DMS153 (cell line): ENCODE measurements at places on chromosomes 3 and 15.

- no peak for DNase-seq
Measured at GRCh38 chr15:98155356-98155755, 194.9 kb downstream of the ARRDC4 start.

GRCh38 chr15:99172171-99172570 lies 67.3 kb downstream of the SYNM start:
- no peak for DNase-seq

DNA sequence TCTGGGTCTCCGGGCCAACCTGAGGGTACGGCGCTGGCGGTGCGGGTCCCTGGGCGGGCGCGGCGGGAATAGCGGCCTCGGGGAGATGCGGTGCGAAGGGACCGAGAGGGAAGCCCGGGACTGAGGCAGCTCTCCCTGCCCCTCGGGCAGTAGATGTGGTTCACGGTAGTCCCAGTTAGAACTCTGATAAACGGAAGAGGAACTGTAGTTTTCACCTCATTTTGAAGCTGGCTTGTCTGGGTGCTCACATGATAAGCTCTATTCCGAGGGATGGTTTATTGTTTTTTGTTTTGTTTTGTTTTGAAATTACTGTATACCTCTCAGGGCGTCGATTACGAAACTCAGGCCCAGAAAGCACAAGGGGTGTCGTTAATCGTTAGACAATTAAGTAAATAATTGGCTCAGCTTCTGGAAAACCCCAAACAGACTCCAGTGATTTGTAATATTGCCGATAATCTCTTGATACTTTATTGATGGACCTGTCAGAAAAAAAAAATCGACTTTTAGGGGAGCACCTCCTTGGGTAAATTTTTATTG lies 413 bp downstream of the NUSAP1 start:
- DNase-seq: no peak

GRCh38 chr3:9117220-9117619 lies 132.2 kb downstream of the SRGAP3 start:
- no peak for DNase-seq

GRCh38 chr3:22659651-22660475 lies 543.3 kb upstream of the UBE2E2 start:
- no peak for DNase-seq

GRCh38 chr15:96595951-96596350 lies 265.5 kb downstream of the NR2F2 start:
- no peak for DNase-seq

- DNase-seq: no peak
Measured at GRCh38 chr3:112046599-112046998, 12.1 kb downstream of the TMPRSS7 start.

- peak; percentile 72 for DNase-seq
Measured at GRCh38 chr3:76735152-76735551, 304.7 kb upstream of the ROBO2 start.

GRCh38 chr3:12501360-12502020 lies 17.2 kb downstream of the TSEN2 start:
- no peak for DNase-seq

- DNase-seq: no peak
Measured at GRCh38 chr3:70360979-70361760, 48.7 kb upstream of the MDFIC2 start.

DNA sequence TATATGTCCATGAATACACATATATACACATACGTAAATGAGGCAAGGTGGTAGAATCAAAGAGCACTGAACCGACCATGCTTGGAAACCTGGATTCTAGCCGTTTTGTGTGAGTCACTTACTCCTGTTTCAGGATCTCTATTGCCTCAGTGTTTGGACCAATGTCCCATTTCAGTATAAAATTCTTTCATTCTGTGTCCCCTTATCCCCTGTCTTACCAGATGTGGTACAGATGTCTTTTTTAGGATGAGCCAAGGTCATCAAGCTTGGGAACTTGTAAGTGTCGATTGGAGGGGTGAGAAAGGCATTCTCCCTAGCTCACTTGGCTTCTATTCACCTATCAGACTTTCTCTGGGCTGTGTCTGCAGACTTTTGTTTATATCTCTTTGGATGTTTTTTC lies 139.9 kb upstream of the CHL1 start:
- no peak for DNase-seq

DNA sequence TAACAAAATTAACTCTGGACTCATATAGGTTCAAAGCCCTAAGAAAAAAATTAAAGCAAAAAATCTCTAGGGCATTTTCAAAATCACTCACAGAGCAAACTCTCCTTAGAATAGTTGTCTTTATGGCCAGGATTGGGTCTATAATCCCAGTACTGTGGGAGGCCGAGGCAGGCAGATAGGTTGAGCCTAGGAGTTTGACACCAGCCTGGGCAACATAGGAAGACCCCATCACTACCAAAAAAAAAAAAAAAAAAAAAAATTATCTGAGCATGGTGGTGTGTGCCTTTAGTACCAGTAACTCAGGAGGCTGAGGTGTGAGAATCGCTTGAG lies 378.1 kb upstream of the TGFBR2 start:
- no peak for DNase-seq

DNA sequence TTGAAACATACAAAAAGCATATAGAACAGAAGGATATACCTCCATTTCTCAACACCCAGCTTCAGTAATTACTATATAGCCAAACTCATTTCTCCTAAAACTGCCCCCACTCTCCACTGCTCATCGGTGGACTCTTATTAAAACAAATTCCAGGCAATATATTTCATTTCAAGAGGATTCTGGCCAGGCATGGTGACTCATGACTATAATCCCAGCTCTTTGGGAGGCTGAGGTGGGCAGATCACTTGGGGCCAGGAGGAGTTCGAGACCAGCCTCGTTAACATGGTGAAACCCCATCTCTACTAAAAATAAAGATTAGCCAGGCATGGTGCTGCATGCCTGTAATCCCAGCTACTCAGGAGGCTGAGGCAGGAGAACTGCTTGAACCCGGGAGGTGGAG lies 40.9 kb downstream of the SNX4 start:
- DNase-seq: no peak

DNA sequence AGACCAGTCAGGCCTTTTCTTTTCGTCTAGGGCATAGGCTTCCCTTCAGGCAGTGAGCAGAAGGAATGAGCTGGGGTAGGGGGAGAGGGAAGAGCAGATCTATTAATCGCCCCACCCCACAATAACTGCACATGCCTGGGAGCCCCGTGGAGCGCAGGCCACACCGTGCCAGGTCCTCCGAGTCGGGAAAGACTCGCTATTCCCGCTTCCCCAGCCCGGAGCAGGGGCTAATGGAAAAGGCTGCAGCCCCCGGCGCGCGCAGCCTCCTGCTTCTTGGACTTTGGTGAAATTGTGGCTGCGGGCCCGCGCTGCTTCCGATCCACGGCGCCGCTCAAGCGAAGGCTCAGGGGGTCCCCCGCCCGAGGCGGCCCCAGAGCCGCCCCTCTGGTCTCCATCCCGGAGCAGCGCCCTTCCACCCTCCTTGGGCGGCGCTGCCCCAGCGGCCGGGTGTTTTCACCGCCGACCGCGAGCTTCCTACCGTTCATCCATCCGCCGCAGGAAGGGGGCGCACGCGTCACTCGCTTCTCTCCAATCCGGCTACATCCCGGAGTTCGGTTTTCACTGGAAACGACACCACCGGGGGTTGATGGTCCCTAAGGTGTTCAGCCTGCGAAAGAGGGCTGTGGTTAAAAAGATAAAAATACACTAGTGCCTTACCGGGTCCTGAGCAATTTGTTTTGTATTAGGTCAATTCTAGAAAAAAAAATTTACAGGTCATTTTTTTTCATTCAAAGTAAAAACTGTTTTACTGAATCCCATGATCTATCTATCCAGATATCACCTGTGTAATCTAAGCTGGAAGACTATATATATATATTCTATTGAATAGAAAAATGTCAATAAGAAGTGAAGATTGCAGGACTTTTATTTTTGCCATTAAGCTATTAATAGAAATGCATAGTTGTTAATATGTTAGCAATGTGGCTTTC lies 4.4 kb upstream of the SYNM start:
- peak; percentile 4 for DNase-seq

DNA sequence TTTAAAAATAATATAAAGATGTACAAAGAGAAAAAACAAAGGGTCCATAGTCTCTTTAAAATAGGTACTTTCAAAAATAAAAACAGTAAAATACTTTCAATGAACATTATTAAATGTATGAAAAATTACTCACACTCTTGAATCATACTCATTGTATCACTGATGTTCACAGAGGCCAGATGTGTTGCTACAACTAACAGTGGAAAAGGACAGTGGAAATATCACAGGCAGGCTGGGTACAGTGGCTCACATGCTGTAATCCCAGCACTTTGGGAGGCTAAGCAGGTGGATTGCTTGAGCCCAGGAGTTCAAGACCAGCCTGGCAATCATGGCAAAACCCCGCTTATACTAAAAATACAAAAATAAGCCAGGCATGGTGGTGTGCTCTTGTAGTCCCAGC lies 26.8 kb downstream of the NPHP3 start:
- no peak for DNase-seq

DNA sequence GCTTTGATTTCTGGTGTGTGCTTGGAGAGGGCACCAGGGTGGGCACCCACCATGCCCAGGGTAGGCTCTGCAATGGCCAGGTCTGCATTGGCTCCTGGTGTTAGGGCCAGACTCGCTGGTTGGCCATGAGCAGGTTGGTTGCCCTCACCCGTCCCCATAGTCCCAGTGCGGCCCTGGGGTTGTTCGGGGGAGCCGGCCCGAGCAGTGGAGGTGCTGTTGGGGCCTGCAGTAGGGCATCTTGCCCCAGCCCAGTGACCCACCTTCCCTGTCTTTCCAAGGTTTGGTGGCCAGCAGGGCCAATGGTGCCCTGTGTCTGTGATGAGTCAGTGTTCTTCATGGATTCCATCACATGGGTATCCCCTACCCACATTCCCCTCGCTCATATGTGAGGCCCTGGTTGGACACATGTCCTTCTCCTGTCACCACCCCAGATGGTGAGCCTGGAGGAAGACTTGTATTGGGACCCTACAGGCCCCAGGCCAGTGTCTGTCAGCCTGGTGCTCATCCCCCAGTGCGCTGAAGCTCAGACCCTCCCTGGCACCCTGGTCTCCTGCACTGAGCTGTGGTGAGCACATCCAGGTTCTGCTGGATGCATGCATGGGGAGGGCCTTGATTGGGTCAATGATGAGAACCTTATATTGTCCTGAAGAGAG lies 190.1 kb downstream of the UBE3A start:
- no peak for DNase-seq

GRCh38 chr3:12895391-12896062 lies 54.2 kb upstream of the RPL32 start:
- no peak for DNase-seq

DNA sequence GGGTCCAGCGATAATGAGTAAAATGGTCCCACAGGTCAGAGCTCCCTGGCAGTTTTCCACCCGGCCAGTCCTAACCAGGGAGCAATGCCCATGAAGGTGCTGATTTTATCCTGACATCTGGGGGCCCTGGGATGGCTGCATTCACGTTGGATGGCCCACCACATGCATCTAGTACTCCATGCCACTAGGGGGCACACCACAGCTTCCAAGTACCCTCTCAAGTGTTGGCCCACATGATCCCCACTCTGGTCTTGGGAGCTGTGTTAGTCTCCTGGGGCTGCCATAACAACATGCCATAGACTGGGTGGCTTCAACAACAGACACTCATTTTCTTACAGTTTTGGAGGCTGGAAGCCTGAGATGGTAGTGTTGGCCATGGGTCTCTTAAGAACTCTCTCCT lies 225.5 kb downstream of the SLCO3A1 start:
- no peak for DNase-seq

- no peak for DNase-seq
Measured at GRCh38 chr3:170485696-170486095, 67.0 kb downstream of the CLDN11 start.

DNA sequence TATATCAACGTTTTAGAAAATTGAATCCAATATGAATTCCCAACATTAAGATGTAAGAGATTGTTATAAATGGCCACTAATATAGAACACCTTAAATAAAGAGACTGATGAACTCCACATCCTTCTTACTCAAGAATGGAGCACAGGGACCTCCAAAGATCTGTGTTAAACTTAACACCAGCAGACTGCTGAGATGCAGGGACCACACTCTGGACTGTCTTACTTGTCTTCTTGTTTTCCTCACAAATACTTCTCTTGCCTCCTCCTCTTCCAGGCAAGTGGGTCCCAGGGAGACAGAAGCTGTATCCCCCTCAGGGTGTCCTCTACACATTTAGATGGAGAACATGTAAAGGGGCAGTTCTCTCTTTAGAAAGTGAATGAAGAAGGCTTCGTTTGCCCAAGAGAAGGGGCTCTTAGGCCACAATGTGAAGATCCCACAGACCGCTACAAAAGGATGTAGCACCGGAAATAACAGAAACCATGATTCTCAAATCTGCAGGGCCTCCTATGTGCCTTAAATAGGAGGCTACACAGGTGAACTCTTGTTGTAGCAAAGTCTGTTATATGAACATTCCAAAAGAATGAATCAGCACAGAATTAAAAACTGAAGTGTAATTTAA lies 52.2 kb downstream of the SATB1 start:
- DNase-seq: no peak

GRCh38 chr15:41377978-41378377 lies 24.3 kb downstream of the NDUFAF1 start:
- DNase-seq: no peak

DNA sequence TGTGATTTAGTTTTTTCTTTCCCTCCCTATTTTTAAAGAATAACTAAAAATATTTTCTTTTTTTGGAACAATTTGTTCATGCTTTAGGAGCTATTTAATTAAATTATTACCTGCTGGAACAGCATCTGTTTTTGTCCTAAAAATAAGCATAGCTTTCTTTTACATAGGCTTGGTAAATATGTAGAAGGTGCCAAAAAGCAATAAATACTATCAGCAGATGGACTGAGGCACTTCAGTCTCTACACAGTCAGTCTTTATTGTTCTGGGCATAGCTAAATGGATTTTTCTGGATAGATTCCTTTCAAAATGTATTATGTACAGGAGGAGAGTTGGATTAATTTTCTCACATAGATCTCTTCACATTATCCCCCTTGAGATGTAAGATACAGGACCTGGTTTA lies 223.5 kb downstream of the NAALADL2 start:
- DNase-seq: no peak

GRCh38 chr3:126146525-126147146 lies 33.8 kb downstream of the ALDH1L1 start:
- DNase-seq: no peak

- DNase-seq: no peak
Measured at GRCh38 chr15:38304481-38304880, 51.8 kb downstream of the SPRED1 start.

DNA sequence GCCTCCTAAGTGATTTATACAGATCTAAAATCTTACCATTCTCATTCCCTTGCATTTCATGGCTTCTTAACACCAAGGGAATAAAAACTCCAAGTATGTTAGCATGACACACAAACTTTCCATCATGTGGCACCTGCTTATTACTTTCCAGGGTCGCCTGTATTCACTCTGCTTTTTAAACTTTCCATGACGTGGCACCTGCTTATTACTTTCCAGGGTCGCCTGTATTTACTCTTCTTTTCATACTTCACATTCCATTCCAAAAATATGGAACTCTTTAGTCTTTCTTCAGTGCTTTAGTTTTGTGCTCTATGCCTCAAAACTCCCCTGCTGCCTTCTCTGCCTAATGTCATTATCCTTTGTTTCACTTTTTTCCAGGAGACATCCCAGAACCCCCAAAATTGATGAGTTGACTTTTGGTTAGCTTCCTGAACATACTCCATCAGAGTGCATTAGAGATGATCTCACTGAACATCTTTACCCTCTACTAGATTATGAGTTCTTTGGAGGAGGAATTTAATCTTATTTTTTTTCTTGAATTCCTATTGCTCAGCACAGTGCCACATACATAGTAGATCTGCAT lies 47.0 kb downstream of the CALML4 start:
- DNase-seq: no peak
